AML-193 (cell line): ENCODE measurements at places on chromosomes 6 and 20.
A peak's percentile ranks its signal among the peaks of the same experiment; 100 is the strongest.

- DNase-seq: no peak
Observed at GRCh38 chr6:115982453-115982852, 78.2 kb downstream of the FRK start.

- no peak for DNase-seq
Observed at GRCh38 chr20:3674447-3674846, 7.4 kb downstream of the ADAM33 start.

- peak; percentile 38 for DNase-seq
Observed at GRCh38 chr6:32894085-32895005, 40.4 kb downstream of the PSMB9 start.

- DNase-seq: no peak
Observed at GRCh38 chr20:51972056-51972455, 169.7 kb upstream of the SALL4 start.

- DNase-seq: no peak
Observed at GRCh38 chr6:102398788-102399390, 1005.4 kb downstream of the GRIK2 start.

- DNase-seq: no peak
Observed at GRCh38 chr6:14896475-14896874, 349.4 kb upstream of the JARID2 start.

- no peak for DNase-seq
Observed at GRCh38 chr6:28940294-28940857, 16.6 kb upstream of the TRIM27 start.

GRCh38 chr20:53737396-53738038, 143.9 kb upstream of the ZNF217 start:
- DNase-seq: no peak

DNA sequence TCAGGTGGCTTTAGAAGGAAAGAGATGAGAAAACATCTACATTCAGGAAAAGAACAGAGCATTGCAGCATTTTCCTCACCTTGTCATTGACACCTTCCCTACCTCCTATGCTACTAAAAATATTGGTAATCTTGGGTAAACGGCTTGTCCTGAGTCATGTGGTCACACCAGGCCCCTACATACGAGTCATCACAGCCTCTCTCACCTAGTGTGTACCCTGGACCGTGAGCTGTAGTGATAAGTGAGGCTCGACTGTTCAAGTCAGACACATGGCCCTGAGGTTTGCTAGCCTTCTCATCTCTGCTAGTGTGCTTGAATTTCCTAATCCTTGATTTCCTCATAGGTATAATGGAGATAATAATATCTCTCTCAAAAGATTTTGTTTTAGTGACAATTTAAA, 29.6 kb upstream of the TMEM244 start:
- no peak for DNase-seq

GRCh38 chr6:170291271-170292110, 613 bp upstream of the DLL1 start:
- no peak for DNase-seq

DNA sequence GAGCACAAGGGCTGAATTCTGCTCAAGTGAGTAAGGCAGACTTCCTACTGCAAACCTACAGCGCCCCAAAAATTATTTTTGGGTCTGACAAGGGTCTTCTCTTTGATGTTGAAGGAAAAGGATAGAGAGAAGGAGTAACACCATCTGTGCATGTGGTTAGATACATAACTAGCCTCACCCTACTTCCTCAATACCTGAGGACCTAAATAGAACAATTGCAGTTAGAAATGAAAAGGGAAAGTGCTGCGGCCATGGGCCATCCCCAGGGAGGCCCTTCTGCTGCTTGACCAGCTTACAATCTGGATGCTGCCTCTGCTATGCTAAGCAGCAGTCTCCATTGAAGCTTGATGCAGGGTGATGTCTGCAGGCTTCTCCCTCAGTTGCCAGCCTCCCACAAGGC, 63.2 kb upstream of the ARMH2 start:
- no peak for DNase-seq

GRCh38 chr6:137087902-137088301, 43.1 kb upstream of the IL20RA start:
- no peak for DNase-seq

DNA sequence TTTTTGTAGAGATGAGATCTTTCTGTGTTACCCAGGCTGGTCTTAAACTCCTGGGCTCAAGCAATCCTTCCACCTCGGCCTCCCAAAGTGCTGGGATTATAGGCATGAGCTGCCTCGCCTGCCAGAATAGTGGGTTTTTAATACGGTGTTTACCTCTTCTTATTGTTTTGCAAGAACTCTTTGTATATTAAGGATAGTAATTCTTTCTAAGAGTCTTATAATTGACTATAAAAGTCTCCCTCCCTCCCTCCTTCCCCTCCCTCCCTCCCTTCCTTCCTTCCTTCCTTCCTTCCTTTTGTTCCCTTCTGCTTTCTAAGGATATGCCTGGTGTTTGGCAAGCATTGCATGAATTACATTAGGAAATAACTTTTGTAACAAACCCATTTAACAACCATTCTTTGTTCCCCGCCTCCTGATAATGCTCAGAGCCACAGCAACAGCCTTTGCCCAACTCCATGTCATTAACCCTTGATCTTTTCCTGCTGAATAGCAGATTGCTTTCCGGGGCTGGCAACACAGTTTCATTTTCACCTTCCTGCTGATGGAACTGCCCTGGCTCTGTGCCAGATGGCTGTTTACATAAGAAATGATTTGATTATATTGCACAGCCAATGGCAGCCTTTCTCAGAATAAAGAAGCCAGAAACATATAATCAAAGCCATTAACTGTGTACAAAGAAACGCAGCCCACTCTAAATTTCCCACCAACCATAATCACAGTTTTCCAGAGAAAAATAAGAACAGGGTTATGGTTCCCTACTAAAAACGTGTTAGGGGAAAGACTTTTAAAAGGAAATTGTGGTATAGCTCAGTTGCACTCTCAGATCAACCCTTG, 143.7 kb upstream of the PTPN1 start:
- DNase-seq: peak; percentile 84

DNA sequence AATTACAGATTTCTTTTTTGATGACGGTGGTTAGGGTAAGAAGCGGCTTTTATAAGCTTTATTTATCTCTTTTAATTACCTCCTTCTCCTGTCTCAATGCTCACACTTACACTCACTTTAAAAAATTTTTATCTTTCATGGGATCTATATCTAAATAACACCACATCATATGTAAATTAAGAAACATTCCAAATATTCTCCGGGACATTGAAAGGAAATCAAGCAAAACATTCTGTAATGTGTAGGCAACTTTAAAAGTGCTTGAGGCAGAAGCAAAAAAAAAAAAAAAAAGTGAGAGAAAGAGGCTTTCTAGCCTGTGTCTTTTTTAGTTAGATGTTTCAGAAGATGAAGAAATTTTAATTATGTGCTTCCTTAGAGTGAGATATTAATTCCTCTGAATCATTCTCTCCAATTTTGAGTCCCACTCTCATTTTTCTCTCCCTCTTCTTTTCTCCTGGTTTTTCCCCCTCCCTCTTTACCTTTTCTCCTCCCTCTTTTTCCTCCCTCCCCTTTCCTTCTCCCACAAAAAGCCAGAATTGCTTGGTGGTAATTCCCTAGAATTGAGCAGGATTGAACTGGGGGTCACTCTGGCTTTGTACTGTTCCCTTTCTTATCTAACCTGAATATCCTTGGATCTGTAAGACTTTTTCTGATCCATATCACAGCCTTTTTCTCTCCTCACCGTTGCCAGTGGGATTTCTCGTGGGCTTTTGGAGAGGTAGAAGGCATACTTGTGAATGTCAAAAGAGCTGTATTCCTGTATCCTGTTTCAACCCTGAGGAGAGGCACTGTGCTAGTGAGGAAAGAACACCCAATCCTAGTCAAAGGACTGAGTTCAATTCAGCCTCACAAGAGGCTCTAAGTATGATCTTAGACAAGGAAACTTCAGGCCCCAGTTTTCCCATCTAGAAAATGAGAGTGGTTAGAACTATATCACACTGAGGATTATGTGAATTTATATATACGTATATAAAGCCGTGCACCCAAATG, 30.4 kb downstream of the KCNQ5 start:
- DNase-seq: no peak

DNA sequence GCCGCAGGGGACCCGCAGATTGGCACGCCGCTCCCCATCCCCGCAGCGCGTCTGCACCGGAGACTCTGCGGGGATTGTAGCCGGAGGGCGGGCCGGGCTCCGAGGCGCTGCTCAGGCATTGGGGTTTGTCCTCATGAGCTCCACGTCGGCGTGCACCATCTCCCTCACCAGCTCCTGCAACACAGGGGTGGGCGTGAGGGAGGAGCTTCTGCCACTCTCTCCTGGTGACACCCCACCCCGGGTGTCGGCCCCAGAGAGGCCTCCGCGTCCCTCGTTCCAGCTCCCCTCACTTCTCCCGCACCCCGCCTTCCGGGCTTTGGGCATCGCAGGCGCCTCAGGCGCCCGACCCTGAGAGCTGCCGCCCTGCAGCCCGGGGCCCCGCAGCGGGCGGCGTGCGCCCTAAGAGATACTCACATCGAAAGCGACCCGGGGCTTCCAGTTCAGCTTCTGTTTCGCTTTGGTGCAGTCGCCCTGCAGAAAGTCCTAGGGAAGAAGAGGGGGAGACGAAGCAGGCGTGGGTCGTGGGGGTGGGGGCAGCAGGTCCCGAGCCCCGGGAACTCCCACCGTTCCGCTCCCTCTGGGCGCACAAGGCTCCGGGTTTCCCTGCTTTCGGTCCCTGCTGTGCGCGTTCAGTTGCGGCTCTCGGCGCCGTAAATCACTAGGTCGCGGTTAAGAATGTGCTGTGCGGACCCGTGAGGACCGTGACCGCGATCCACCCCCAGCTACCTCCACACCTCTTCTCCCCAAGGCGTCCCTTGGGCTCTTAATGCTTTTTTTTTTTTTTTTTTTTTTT, 14.5 kb downstream of the FOXC1 start:
- DNase-seq: no peak

- no peak for DNase-seq
Observed at GRCh38 chr20:44581515-44581914, 864 bp upstream of the PKIG start.

GRCh38 chr6:169685860-169686259, 16.0 kb downstream of the WDR27 start:
- DNase-seq: no peak

DNA sequence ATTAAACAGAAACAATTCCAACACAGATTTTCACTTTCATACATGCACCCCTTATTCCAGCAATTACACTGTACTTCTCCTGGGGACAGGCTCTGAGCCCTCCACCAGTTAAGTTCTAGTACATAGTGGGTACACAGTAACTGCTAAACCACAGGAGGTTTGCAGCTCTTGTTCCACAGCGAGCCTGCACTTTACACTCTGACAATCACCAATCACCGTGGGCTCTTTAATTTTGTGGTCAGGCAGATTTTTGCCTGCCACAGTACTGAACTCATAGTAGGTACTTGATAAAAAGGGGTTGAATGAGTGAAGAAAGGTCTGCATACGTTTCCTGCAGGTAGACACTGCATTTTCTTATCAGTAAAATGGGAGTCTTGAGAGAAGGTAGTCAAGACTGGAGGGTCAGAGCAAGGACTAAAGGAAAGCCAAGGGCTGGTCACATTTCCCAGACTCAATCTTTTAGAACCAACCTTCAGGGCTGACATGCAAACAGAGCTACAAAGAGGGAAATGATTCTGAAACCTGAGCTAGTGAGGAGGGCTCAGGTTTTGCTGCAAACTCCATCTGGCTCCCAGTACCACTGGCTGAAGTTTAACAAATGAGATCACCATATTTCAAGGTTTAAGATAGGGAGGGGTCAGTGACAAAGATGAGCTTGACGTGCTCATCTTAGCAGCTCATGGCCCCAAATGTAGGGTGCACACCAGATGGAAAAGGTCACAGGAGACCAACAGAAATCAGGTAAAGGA, 404.6 kb downstream of the BTBD9 start:
- DNase-seq: no peak
